ENCODE measurements at places on chromosomes 7 and 10.

DNA sequence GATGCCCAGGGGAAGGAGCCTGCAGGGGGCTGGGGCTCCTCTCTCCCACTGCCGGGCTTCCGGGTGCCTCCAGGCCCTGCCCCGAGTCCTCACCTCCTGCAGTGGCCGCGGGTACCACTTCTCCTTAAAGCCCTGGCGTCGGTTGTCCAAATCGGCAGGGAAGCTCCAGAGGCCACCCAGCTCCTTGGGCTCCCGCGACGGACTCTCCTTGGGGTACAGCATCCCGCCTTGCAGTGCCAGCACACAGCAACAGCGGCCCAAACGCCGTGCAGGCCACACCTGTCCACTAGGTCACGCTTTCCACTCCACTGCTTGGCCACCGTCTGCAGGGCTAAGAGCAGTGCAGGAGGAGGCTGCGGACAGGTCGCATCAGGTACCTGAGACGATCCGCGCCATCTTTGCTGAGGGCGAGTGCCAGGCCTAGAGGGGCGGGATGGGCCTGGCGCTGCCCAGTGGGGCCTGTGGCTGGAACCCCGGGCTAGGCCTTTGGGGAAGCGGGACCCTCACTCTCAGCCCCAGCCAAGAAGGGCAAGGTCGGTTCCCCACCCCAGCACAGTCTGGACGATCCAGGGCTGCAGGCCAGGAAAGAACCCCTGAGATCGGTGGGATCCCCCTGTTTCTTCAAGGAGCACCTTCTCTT is 47.7 kb upstream of the ZNF479 start:
- DNase-seq: no peak

DNA sequence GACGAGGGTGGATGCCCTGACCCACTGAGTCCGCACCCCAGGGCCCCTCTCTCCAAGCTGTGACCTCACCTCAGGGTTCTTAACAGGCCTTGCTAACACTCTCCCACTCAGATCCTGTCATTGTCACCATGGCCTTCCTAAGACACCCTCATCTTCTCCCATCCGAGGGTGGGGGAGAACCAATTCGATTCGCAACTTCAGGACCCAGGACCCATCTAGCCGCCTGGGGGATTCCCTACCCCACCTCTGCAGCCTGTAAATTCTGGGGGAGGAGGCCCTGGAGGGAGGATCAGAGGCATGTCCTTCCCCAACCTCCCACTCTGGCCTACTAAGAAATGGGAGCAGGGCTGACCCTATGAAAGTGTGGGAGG is 17.4 kb downstream of the TRIM8 start:
- no peak for DNase-seq

DNA sequence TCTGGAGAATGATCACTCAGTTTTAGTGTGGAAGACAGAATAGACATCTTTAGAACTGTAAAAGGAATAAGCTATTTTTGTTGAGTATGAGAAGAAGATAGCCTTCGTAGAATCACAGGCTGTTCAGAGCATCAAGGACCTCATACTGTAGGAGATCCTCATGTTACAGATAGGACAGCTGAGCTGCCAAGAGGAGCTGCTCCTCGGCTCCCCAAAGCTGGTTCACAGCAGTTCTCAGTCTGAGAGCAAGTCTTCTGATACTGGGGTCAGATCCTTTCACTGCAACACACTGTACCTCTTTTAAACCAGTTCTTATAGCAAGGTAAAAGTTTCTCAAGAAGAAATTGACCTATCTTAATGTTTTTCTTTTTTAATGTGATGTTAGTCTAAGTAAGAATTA is 17.1 kb downstream of the CCNY start:
- DNase-seq: no peak

- peak; percentile 33 for DNase-seq
Observed at GRCh38 chr10:78178940-78179339, 145.3 kb downstream of the RPS24 start.

- DNase-seq: no peak
Observed at GRCh38 chr10:35639021-35639727, 2.9 kb downstream of the FZD8 start.

DNA sequence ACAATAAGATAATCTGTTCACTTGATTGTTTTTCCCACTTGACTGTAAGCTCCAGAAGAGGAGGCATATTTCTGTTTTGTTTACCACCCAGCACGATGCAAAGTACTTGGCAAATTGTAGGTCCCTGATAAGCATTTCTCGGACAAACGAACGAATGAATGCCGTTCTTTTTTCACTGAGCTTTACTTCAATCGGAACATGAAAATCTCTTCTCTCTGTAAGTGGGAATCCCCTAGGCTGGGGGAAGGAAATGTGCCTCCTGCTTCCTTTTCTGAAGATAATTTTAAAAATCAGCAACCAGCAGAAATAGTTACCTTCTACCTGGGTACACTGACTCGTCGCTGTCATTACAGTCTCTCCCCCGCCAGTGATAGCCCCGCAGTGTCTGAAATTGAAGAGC is 102.9 kb downstream of the AOAH start:
- DNase-seq: no peak

DNA sequence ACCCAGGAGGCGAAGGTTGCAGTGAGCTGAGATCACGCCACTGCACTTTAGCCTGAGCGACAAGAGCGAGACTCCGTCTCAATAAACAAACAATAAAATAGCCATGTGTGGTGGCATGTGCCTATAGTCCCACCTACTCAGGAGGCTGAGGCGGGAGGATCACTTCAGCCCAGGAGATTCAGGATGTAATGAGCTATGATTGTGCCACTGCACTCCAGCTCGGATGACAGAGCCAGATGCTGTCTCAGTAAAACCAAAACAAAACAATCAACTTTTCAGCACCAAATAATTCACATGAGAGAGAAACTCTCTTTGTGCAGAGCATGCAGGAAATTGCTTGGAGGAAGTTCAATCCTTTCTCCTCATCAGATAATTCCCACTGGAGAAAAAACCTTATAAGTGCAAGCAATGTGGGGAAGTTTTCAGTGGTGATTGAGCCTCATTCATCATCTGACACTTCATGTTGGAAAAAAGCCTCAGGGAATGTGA is 13.4 kb upstream of the FIS1 start:
- DNase-seq: no peak

GRCh38 chr7:158680754-158681153 is 23.9 kb downstream of the NCAPG2 start:
- no peak for DNase-seq

GRCh38 chr7:132998763-132999162 is 83.1 kb downstream of the CHCHD3 start:
- no peak for DNase-seq

- no peak for DNase-seq
Observed at GRCh38 chr7:124366118-124366517, 333.3 kb upstream of the TMEM229A start.

GRCh38 chr7:21767300-21767900 is 178.3 kb downstream of the CDCA7L start:
- peak; percentile 83 for DNase-seq

DNA sequence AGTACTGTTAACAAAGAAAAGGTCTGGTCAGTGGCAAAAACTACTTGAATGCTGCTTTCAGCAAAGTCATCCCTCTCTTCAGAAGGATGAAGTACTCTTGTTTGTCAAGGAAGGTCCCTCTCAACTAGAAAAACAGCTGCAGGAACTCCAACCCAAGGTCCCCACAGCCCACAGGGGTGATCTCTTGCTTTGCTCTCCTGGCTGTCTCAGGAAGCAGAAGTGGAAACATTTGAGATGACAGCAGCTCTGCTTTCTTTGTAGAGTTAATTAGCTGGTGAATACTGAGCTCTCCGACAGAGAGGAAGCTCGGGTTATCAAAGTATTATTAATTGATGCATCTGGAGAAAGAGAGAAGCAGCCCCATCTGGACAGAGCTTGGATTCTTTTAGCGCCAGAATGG is 25.4 kb upstream of the LRGUK start:
- DNase-seq: no peak

- no peak for DNase-seq
Observed at GRCh38 chr7:26085771-26086170, 66.2 kb upstream of the NFE2L3 start.

GRCh38 chr7:120052884-120053382 is 220.0 kb upstream of the KCND2 start:
- DNase-seq: peak; percentile 97

- DNase-seq: no peak
Observed at GRCh38 chr7:94658826-94659225, 2.9 kb upstream of the SGCE start.

GRCh38 chr10:36345807-36346206 is 703.7 kb upstream of the FZD8 start:
- DNase-seq: peak; percentile 64

DNA sequence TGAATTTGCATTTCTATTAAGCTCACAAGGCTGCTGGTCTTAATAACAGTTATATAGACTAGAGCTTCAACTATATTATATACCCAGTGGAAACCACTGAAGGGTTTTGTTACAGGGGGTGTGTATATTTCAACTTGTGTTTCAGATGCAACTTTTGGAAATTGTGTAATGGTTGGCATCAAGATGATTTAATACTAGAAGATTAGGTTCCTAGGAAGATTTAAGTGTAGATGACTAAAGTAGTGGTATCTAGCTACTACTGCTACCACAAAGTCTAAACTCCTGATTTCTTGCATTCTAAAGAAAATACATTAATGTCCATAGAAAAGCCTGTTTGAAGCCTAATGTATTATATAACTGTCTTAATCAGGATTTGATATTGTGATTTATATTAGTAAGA is 30.2 kb downstream of the AHR start:
- DNase-seq: no peak

- DNase-seq: peak; percentile 4
Observed at GRCh38 chr7:120337308-120337907, 64.4 kb downstream of the KCND2 start.

GRCh38 chr10:63382066-63382465 is 83.7 kb downstream of the JMJD1C start:
- no peak for DNase-seq

GRCh38 chr7:148941598-148942275 is 57.6 kb upstream of the EZH2 start:
- peak; percentile 64 for DNase-seq

DNA sequence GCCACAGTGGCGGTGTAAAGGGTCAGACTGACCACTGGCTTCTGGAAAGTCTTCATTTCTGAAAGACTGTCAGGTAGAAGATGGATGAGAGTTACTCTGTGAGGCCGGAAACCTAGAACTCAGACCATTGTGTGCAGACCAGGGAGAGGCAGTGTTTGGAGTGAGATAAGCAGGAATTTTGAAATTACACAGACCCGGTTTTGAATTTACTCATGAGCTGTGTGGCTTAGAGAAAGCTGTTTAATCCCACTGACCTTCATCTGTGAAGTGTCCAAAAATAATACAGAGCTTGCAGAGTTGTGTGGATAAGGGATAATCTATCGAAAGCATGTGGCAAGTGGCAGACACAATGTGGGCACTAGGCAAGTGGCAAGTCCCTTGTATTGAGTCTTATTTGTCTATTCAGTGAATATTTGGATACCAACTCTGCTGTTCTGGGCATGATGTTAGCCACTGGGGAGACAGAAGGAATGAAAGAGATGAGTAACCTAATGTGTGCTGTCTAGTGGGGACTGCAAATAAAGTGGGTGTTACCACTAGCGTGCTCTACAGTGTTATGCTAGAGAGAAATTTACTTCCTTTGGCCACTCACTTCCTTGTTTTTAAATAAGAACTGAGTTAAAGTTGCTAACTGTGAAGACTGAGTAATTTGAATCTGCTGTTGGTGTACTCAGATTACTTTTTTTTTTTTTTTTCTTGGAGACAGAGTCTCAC is 69.4 kb downstream of the KIAA1217 start:
- peak; percentile 51 for DNase-seq

- DNase-seq: peak; percentile 86
Observed at GRCh38 chr10:69088801-69089501, 1.0 kb downstream of the SRGN start.

- no peak for DNase-seq
Observed at GRCh38 chr7:125927556-125927955, 997.9 kb upstream of the POT1 start.

GRCh38 chr10:15106352-15107013 is 9.3 kb downstream of the RPP38 start:
- peak; percentile 82 for DNase-seq

DNA sequence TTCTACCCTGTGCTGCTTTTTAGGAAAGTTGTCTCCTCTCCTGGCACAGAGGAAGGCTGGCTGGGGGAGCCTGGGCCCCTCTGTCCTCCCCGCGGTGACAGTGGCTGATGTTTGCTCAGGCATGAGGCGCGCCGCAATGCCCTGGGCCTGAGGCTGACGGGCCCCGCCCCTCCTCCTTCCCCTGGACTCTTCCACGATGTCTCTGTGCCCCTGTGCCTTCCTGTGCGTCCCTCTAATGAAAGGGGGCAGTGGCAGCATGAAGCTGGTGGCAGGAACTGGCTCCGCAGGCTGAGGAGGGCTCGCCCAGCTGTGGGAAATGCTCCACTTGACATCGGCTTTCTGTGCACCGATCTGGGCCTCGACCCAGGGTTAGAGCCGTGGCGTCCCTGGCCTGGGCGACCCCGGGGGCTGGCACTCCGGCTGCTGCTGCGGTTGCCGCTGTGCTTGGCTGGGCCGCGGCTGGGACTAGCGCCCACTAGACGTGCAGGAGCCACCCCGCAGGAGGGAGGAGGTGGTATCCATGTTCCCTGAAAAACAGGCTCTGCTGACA is 67.9 kb downstream of the ZNF680 start:
- no peak for DNase-seq

GRCh38 chr7:378551-379455 is 88.8 kb downstream of the FOXL3 start:
- no peak for DNase-seq

- peak; percentile 62 for DNase-seq
Observed at GRCh38 chr7:111931016-111931517, 275.1 kb downstream of the DOCK4 start.

DNA sequence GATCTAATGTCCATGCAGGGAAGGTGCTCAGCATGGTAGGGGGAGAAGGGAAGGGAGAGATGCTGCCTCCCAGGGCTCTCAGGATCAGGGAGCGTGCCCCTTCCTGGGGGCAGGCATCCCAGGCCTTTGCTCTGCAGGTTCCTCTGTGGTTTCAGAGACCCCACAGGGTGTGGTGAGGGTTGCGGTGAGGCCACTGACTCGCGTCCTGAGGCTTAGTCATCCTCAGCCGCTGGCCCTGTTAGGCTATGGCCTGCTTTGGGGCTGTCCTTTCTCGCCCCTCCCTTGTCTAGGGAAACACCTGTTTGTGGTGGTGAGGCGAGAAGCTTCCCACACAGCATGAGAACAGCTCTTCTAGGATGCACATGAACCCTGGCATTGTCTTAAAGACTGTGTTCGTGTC is 558.3 kb upstream of the FOXK1 start:
- DNase-seq: no peak

DNA sequence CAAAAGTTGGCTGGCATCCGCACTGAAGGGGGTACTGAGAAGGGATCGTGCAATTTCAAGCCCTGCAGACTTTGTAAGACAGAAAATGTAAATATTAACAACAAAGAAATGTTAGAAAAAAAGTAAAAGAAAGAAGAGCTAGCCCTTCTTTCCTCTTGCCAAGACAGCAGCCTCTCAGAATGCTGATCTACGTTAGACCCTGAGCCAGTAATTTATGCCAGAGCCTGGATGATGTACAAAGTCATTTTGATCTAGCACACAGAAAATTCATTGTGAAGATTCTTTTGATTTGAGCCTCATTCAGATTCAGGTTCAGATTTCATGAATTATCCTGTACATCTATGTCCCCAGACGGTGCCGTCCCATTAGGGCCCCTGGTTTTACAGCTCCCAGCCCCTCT is 105.2 kb downstream of the PRKCQ start:
- DNase-seq: no peak
